ENCODE measurements at places on chromosomes 11 and 22.
A peak's percentile ranks its signal among the peaks of the same experiment; 100 is the strongest.

- DNase-seq = no peak
Measured at GRCh38 chr11:2535673-2536439, 91.0 kb downstream of the KCNQ1 start.

GRCh38 chr11:23079382-23079813 lies 219.1 kb upstream of the CCDC179 start:
- DNase-seq = no peak

DNA sequence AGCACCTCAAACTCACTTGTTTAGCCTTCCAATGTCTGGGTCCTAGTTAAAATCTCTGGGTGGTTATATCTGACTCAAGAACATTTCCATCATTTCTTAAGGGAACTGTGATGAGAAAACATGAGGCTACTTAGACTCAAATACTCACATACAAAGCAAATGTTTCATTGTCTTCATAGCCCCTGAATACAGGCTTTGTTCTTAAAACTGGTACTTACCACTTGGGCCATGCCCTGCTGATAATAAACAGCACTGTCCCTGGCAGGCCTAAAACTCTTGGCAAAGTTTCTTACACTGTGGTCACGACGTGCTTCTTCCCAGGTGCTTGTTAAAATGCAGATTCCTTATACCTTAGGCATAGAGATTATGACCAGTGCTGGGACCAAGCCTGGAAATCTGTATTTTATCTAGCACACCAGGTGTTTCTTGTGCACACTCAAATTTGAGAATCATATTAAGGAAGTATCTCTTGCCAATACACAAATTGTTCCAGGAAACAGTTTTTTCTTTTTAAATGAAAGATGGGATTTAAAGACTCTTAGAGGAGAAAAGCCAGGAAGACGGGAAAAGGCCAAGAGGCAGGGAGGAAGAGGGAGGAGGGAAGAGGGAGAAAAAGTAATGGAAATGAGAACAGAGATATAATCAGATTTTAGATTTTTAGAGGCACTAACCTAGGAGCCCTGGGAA lies 287.9 kb upstream of the MPPED2 start:
- DNase-seq = no peak

GRCh38 chr22:19059481-19060278 lies 62.5 kb downstream of the DGCR2 start:
- no peak for DNase-seq

DNA sequence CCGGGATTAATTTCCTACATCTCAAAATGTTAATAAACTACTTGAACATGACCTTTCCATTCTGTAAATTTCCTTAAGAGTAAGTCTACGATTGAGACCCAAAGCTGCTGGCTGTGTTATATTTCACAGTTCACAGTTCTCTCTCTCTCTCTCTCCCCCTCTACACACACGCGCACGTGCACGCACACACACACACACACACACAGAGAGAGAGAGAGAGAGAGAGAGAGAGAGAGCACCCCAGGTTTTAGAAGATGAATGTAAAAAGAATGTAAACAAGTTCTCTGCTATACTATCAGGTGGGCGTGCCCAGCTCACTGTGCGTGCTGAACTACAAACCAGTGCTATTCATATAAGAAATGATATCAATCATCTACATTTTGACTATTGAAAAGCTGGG lies 3.3 kb downstream of the BDNF start:
- DNase-seq = no peak

GRCh38 chr22:42648368-42649245 lies 585 bp downstream of the CYB5R3 start:
- DNase-seq = no peak

- DNase-seq = no peak
Measured at GRCh38 chr11:71400216-71400615, 48.0 kb downstream of the DHCR7 start.

- peak; percentile 10 for DNase-seq
Measured at GRCh38 chr11:122984186-122985011, 2.8 kb upstream of the BSX start.

DNA sequence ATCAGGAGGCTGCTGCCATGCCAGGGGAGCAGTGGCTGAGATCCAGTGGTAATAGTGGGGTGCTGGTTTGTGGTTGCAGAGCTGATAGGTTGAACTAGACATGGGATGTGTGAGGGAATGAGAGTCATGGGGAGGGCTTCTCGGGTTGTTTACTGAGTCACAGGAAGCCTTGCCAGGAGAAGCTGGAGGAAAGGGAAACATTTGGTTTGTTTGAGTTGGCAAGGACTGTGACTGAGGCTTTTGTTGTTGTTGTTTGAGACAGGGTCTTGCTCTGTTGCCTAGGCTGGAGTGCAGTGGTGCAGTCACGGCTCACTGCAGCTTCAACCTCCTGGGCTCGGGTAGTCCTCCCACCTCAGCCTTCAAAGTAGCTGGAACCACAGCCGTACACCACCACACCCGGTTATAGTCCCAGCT lies 49.3 kb downstream of the CABIN1 start:
- no peak for DNase-seq

Data from NCI-H187 (cell line).